ENCODE measurements at places on chromosomes 7 and 10.
A peak's percentile ranks its signal among the peaks of the same experiment; 100 is the strongest.

- no peak for DNase-seq
Observed at GRCh38 chr7:50621973-50622490, 56.8 kb upstream of the DDC start.

- no peak for DNase-seq
Observed at GRCh38 chr7:140489026-140489359, 9.7 kb upstream of the MKRN1 start.

- DNase-seq, result no peak
Observed at GRCh38 chr10:108598320-108598695, 1325.0 kb downstream of the XPNPEP1 start.

DNA sequence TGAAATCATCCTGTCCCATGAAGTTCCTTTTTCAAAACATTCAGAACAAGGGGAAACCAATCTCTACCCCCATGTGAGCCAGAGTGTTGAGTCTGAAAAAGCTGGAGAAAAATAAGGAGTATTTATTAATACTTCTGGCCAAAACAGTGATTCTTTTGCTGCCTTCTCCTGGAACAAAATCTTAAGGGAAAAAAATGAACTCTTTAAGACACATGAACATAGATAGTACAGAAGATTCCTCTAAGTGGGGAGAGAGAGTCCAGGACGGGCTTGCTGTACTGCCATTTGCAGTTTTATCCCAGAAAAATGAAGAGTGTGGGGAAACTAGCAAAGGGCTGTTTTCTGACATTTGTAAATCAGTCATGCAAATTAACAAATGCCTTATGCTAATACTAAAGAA, 173.4 kb upstream of the CELF2 start:
- no peak for DNase-seq

DNA sequence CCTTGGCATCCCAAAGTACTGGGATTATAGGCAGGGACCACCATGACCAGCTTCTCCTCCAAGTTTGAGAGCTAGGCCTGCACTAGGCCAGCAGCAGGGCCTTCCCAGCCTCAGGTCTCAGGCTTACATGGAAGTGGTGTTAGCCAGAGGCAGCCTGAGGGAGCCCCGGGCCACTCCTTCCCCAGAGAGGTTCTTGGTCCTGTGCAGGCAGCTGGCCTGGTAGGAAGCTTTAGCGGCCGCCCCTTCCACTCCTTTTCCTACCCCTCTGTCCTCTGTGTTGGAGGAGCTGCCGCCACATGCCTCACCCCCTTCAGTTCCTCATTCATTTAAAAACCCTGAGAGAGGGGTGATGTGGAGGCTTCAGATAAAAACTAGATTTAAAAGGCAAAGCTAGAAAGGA, 40.3 kb downstream of the TSPAN15 start:
- DNase-seq, result no peak

DNA sequence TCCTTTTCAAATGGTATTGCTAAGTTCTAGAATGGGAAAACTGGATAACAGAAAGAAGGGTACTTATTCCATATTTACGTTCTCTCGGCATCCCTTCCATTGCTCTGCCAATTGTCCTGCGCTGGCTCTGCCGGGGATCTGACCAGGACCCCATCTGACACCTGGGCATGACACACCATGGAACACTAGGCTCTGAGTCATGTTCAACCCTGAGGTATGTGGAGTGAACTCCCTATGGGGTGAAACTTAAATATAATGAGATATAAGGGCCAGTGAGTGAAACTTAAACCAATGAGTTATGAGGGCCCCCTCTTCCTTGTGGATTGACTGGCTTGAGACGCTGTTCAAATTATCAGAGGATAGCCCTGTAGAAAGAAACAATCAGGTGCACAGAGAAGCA, 55.1 kb upstream of the ZEB1 start:
- no peak for DNase-seq

- DNase-seq, result no peak
Observed at GRCh38 chr10:66943590-66943989, 17.8 kb downstream of the LRRTM3 start.

- no peak for DNase-seq
Observed at GRCh38 chr7:155763691-155764437, 48.4 kb downstream of the SHH start.

DNA sequence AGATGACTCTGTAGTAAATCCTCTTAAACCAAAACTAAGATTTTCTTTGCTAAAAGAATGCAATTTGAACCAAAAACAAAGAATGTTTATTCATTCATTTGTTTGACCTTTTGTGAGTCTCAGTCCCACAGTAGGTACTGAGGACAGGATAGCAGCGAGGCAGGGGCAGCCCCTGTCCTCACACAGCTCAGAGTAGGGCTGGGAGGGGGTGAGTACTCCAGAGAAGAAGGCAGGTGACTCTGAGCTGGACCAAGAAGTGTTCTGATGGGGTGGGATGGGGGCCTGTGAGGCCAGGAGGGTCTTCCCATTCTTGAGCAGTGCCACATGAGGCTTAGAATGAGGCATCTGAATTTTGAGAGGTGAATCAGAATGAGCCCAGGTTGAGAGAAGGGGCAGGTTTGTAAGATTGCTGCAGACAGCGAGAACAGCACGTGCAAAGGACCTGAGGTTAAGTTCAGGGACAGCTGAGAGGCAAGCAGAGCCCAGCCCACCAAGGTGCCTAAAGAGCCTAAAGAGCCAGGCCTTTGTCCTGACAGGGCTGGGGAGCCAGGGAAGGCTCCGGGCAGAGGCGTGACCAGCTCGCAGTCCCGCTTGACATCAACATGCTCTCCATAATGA, 56.9 kb upstream of the CHST15 start:
- DNase-seq, result peak; percentile 36

DNA sequence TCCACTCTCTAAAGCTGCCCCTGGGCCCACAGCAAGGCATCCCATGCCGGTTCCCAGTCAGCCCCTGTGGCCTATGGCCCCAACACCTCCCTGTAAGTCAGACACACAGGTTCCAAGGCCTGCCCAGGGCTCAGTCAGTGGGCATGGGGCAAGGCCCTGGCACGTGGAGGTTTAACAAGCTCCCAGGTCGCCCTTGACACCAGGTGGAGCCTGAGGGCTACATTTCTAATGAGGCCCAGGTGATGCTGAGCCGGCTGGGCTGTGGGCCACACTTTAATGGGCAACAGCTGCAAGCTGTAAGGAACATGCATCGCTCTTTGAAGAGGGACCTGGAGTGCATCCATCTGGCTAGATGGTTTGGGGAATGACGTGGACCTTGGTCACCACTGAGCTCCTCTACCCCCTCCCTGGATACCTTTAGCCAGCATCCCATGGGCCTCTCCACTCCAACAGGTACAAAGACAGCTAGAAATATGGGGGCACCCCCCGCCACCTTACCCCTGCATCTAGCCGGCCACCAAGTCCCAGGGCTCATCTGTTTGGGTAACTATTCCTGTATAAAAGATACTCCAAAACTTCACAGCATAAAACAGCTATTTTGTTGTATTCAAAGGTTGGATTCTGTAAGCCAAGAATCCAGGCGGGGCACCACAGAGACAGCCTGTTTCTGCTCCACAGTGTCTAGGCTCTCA, 122.5 kb downstream of the OAT start:
- DNase-seq, result no peak

DNA sequence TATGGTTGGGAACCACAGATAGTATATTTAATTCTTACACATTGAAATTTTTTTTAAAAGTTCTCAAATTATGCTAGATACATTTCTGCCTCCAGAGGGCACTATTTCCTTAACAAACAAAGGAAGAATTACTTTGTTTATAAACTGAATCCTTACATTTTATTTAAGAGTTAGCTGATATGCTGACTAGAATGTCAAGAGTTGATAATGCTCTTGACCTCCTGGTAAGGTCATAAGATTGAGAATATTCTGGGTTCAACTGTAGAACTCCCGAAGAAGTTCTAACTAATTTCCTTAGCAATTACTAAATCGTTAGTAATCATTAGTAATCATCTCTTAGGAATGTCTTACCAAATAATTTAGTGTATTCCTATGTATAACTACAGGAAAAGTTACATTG, 95.3 kb upstream of the CYP26C1 start:
- peak; percentile 66 for DNase-seq

DNA sequence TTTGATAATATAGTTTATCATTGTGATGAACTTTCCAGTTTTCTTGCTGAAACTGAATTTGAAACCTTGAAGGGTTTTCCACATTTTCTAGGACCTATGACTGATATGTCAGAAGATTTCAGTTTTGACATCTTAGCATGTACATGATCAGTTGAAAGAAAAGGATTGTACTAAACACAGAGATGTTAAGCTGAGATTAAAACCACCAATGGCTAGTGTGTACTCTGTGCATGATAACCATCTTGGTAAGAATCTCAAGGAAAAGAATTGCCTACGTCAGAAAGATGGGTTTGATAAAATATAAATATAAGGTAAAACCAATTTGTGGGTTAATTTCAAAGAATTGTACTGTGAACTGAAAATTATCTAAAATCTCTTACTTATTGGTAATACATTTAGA, 776.4 kb downstream of the GATA3 start:
- no peak for DNase-seq

DNA sequence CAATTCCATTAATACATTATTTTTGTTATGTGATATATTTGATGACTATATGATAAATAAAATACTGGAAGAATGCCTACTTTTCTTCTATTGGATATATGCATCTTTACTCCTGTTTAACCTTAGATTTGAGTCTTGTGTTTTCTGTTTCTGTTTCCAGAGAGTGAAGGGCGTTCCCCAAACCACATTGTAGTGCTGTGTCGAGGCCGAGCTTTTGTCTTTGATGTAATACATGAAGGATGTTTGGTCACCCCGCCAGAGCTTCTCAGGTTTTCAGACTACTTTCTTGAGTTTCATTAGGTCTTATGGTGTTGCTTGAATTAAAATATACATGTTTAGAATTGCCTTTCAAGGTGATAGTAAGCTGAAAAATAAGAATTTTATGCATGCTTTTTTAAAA, 23.8 kb downstream of the CROT start:
- DNase-seq, result peak; percentile 34

DNA sequence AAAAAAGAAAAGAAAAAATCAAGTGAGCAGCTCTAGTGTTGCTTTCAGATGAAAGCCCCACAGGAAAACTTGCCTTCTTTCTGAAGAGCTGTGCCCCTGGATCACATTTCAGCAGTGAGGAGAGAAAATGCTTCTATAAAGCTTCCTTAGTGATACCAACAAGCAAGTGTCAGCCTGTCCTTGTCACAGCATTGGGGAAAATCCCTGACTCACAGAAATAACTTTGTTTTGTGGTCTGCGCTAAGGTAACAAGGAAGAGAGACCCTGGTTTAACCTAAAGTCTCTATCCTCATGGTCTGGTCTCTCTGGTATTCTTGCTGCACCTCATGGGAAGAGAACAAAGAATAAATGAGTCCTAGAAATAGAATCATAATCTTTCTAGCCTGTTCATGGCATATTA, 885.2 kb upstream of the SORCS1 start:
- DNase-seq, result peak; percentile 41

GRCh38 chr10:99233000-99233688, 2.5 kb downstream of the HPSE2 start:
- no peak for DNase-seq

GRCh38 chr7:33959676-33960075, 54.3 kb downstream of the BMPER start:
- no peak for DNase-seq

DNA sequence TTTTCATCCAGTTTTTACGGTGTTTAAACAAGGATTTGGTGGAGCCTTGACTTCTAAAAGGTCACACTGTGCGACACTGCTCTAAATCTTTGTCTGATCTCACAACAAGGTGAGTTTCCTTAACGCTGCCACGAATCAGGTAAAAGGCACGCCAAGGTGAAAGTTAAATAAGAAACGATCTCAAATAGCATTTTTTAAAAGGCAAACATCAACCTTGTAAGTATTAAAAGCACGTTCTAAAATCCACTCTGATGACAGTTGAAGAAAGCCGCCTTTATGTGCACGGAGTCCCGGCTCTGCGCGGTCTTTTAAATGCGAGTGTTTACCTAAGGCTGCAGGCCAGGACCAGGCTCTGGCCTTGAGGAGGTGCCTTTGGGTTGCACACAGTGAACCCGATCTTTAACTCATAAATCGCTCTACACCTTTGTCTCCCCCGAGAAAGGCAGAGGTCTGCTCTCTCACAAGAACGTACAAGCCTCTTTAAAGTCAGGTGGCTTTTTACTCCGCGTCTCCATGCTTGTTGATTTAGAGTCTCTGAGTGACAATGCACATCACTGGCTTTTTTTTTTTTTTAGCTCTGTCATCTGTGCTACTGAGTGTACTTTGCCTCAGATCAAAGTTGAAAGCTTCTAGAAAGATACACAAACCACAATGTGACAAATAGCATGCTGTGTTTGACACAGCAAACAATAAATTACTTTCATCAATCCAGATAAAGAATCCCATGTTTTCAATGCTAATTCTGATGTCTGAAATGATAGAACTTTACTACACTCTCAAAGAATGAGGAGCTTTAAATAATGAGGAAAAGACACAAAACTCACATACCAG, 25.9 kb upstream of the RNF32 start:
- DNase-seq, result no peak

DNA sequence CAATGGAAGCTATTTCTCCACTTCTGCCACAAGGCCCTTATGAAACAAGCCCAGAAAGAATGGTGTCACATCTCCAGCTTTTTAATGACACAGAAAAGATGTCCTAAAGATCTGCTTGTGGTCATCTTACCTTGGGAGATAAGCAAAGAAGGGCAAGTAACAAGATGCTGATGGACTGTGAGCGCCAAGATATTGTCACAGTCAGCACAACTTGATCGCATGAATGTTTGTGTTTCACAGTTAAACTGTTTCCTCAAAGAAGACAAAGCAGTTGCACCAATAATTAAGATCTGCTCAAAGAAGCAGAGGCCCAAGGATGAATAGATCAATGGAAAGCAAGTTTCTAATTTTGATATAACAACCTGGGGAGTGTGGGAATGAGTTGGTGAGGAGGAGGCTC, 15.9 kb downstream of the ICA1 start:
- no peak for DNase-seq

DNA sequence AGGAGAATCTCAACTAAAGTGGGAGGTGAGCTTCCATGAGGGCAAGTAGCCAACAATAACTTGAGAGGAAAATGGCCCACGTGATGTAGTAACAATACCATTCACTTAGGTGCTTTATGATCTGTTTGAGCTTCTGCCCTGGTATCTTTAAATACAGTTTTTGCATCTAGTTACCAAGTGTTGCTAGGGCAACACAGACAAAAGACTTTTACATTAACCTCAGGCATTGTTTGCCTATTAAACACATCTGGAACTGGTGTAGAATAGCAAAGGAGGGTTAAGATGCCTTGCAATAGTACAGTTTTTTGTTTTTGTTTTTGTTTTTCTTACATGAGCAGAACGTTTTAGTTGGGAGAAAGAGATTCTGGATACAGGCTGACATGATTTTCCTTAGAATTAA, 97.7 kb upstream of the MTPN start:
- no peak for DNase-seq

DNA sequence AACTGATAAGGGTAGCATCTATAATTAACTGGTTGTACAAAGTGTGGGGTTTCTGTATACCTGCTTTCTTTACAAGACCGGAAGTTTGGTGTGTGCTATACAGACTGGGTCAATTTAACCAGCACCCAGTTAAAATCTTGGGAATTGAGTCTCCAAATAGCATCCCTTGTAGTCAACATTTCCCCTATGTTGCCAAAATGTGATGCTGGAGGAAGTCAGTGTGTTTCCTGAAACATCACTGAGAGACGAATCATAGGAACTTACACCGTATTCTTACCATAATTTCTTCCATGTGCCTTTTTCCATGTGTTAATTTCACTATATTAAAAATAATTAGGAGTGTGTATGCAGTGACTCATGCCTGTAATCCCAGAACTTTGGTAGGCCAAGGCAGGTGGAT, 1.7 kb downstream of the AKR1C4 start:
- DNase-seq, result no peak

All from MM.1S (cell line).